Psoas muscle (tissue), 8 donors: ENCODE measurements at places on chromosomes 6 and 20. TPM values are rescaled to one million over a fixed set of nuclear protein-coding genes. Genes with fewer than 3 reads are reported as not detected.

SLC35D3 gene
- not detected for polyA plus RNA-seq

GRCh38 chr6:142952614-142953013 is 7.6 kb upstream of the HIVEP2 start:
- no peak for DNase-seq

- DNase-seq = no peak
Measured at GRCh38 chr6:4446982-4447381, 311.6 kb upstream of the ECI2 start.

- DNase-seq = no peak
Measured at GRCh38 chr6:128719786-128720185, 163.2 kb upstream of the LAMA2 start.

GRCh38 chr6:44180886-44181285 is 22.3 kb downstream of the CAPN11 start:
- DNase-seq = no peak

TTK gene
- 0.22 TPM for polyA plus RNA-seq

DNA sequence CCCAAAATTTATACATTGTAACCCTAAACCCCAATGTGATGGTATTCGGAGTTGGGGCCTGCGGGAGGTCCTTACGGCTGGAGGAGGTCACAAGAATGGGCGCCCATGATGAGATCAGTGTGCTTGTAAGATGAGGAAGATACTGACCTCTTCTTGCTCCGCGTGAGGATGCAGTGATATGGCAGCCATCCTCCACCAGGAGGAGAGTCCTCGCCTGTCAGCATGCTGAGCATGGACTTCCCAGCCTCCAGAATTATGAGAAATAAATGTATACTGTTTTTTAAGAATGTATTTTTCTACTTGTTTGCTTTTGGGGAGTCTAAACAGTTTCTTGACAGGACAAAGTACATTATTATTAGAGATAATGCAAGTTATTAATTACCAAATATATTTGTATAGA is 8.7 kb upstream of the SYNDIG1 start:
- no peak for DNase-seq

- DNase-seq = no peak
Measured at GRCh38 chr6:124991764-124992295, 29.6 kb downstream of the RNF217 start.
